ENCODE measurements at places on chromosomes 7 and 10. TPM values are rescaled to one million over a fixed set of nuclear protein-coding genes. Genes with fewer than 3 reads are reported as not detected.

AZGP1 gene
- polyA plus RNA-seq, result 110 TPM

BHLHA15 gene
- polyA plus RNA-seq, result 0.86 TPM

ADK gene
- 50.3 TPM for polyA plus RNA-seq

OGDHL gene
- polyA plus RNA-seq, result 0.89 TPM

STEAP1 gene
- 1.5 TPM for polyA plus RNA-seq

LRRC4 gene
- polyA plus RNA-seq, result 18.1 TPM

IMPDH1 gene
- polyA plus RNA-seq, result 49.4 TPM

DNA sequence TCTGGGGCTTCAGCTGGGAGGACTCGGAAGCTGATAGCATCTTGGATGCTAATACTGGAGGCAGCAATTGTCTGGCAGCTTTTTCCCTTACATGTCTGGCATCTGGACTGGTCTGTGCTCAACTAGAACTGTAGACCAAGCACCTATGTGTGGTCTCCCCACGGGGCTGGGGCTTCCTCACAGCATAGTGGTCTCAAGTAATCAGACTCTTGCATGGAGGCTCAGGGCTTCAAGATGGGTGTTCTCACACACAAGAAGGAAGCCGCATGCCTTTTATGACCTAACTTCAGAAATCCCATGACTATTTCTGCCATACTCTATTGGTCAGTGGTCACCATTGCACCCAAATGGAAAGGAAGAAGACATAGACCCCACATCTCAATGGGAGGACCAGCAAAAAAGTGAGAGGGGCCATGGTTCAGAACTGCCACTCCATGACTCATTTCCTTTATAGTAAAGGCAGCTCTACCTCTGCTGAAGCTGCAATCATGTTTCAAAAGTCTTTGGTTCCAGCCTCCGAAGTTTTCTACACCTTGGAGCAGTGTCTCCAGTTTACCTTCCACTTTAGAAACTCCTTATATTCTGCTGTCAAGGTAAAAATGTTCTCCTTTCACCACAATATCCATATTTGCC is 14.7 kb downstream of the AOC1 start:
- no peak overlapping the region for H3K27ac ChIP-seq
- H3K4me1 ChIP-seq, result no peaks in the 10 kb centered on the region
- no peaks in the 10 kb centered on the region for H3K36me3 ChIP-seq
- no peaks in the 10 kb centered on the region for H3K27me3 ChIP-seq
- no peak for DNase-seq
- no peak overlapping the region for H3K4me3 ChIP-seq

DNA sequence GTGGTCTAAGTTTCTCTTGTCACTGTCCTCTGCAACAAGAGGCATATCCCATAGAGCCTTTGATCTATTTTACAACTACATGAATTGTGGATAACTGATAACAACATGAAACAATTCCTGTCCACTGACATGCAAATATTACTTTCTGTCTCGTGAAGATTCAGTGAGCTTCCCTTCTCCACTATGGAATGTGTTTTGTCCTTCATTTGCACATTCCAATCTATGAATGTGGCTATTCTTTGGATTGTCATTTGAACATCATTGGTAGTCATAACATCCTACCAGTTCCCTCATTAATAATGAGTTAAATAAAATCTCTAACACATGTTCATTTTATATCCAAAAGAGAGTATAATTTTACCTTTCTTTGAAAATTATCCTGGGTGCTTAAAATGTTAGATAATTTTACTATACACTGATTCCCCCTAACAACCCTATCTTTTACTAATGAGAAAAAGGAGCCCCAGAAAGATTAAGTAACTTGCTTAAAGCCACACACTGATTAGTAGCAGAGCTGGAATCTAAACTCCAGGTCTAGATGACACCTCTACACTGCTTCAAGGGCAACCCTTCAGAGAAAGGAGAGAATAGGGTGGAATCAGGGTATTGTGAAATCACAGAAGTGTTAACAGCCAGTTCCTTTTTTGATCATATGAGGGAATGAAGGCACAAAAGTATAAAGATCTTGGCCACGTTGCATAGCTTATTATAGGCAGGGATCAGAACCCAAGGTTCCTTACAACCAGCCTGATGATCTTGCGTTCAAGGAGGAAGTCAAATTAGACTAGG is 39.1 kb downstream of the PDE1C start:
- H3K4me1 ChIP-seq, result no peaks in the 10 kb centered on the region
- no peaks in the 10 kb centered on the region for H3K36me3 ChIP-seq
- H3K27ac ChIP-seq, result no peak overlapping the region
- H3K27me3 ChIP-seq, result no peaks in the 10 kb centered on the region
- H3K4me3 ChIP-seq, result no peak overlapping the region

DNA sequence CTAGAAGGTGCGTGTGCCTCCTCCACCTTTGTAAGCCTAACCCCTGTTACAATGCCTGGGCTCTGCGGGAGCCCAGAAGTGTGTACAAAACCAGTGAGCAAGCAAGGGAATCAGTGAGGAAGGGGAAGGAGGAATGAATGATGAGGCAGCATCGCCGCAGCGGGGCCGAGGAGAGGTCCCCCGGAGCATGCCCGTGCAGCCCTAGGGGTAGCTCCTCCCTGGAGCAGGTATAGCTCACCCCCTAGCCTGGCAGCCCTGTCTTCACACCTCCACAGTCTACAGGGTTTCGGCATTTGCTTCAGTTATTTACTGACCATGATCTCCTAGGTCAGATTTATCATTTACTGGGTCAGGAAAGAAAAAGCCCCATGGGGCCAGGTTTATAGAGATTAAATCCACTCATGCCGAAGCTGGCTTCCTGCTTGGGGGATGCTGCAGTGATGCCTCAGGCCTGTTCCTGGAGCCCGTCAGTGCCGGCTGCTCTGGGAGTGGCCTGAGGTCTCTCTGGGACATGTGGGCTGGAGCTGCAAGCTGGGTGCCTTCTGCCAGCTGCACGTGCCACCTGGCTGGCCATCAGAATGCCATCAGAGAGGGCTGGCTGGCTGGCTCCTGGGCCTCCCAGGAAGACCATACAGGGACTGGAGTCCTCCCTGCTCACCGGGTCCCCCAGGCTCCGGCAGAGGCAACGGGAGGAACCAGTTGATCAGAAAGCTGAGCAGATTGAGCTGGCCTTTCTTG is 138.9 kb downstream of the GRK5 start:
- H3K27ac ChIP-seq, result no peak overlapping the region
- no peak for DNase-seq

DNA sequence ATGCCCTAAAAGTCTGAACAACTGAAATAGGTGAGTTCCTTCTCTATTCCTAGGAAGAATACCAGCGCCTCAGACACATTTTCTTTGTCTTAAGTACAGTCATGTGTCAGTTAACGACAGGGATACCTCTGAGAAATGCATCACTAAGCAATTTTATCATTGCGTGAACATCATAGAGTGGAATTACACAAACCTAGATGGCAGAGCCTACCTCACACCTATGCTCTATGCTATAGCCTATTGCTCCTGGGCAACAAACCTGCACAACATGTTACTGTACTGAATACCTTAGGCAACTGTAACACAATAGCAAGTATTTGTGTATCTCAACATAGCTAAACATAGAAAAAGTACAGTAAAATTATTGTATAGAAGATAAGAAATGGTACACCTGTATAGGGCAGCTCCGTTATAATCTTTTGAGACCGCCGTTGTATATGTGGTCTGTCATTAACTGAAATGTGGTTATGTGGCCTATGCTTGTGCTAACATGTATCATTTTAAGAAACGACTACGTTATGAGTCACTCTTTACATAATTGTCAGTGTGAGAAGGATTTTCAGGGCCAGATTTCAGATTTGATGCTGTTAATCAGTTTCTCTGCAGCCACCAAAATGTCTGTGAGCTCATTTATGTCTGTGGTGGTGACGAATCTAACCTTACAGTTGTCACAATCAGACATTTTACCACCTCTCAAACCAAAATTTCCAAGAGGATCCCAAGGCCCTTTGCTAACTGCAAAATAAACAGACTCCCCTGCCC is 66.1 kb upstream of the STK17A start:
- no peak overlapping the region for H3K4me3 ChIP-seq
- no peaks in the 10 kb centered on the region for H3K4me1 ChIP-seq
- no peaks in the 10 kb centered on the region for H3K27me3 ChIP-seq
- H3K36me3 ChIP-seq, result no peaks in the 10 kb centered on the region
- DNase-seq, result no peak

- H3K4me1 ChIP-seq, result no peaks in the 10 kb centered on the region
- no peak overlapping the region for H3K4me3 ChIP-seq
- H3K27ac ChIP-seq, result no peak overlapping the region
- no peaks in the 10 kb centered on the region for H3K36me3 ChIP-seq
- no peaks in the 10 kb centered on the region for H3K27me3 ChIP-seq
- DNase-seq, result peak; percentile 79
Observed at GRCh38 chr10:82378146-82378545, 503.2 kb downstream of the NRG3 start.

GRCh38 chr10:72085864-72086465 is 2.4 kb downstream of the SPOCK2 start:
- DNase-seq, result no peak
- H3K27me3 ChIP-seq, result peaks cover 43% of the 10 kb centered on the region
- H3K4me1 ChIP-seq, result peaks cover 30% of the 10 kb centered on the region
- H3K27ac ChIP-seq, result peak overlapping the region; percentile 78

DNA sequence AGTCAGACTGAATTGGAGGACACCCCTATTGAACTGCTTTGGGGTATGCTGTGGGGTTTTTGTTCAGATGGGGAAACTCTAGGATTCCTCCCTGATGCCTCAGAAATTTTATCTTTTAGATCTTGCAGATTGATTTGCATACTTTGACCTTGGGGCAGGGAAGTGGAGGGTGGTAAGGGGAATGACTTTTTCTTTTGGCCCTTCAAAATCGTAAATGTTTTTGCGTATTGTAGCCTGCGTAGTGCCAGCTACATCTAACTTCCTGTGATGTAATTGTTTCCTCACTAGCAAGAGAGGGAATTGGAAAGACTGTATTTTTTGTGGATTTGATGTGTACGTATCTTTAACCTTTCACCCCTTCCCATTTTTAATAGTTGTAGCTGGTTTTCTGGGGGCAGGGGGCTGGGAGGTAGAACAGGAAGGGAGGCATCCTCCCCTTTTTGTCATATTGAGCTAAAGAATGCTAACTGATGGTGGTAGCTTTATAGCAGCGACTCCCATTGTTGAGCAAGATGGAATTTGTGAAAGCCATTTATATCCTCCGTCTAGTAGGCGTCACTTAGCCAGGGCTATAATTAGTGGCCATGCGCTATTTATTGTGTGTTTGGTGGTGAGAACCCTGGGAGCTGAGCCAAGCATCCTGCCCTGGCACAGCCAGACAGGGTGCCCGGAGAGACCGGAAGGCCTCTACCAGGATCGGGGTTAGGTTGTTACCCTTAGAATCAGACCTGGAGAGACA is 11.3 kb downstream of the DUSP5 start:
- H3K4me3 ChIP-seq, result no peak overlapping the region
- no peak overlapping the region for H3K27ac ChIP-seq
- DNase-seq, result no peak
- H3K4me1 ChIP-seq, result peaks cover 71% of the 10 kb centered on the region

DNA sequence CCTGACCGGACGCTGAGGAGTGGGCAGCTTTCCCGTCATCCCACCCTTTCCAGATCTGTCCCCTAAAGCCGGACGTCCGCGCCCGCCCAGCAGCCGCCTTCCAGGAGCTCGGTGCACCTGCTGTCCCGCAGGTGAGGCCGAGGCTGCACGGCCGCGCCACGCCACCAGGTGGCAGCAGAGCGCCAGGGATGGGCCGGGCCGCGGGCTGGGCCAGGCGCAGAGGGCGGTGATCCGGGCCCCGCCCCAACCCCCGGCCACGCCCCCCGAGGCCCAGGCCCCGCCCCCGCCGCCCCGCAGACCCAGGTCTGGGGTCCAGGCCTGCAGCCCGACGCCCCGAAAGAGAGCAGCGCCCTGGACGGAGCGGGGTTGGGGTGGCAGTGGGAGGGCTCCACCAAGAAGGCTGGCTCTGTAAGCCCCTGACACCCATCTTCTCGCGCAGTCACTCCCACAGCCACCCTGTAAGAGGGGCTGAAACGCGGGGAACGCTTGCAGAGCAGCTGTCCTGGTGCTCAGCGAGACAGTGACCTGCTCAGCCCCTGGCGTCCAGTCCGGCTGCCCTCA is 32.2 kb downstream of the FOXL3 start:
- H3K4me3 ChIP-seq, result no peak overlapping the region
- no peaks in the 10 kb centered on the region for H3K36me3 ChIP-seq
- H3K4me1 ChIP-seq, result no peaks in the 10 kb centered on the region
- no peaks in the 10 kb centered on the region for H3K27me3 ChIP-seq
- peak; percentile 72 for DNase-seq

DNA sequence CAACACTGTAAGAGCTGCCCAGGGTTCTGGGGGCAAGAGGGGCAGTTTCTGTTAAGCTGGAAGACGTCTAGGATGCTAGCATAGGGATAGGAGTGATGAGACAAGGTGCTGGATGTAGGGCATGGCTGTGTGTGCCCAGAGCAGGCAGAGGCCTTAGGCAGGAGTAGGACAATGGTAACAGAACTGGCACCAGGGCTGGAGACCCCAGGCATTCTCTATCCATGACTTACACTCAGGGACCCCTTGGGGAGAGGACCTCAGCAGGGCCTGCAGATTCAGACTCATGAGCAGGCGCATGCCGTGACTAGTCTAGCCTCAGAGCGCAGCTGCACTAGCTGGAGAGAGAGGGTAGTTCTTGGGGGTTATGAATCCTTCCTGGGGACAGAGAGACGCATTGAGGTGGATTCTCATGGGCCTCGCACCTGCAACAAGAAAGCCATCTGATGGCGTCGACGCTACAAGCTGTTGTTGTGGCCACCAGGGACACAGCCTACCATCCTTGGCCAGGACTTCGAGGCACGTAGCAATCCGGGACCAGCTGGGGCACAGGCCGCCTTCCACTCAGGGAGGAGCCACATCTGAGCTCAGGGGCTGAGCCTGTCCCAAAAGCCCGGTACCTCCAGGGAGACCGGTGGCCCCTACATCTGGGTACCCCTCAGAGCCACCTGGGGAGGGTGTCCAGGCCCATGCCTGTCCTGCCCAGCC is 474.1 kb downstream of the PTPRN2 start:
- H3K4me1 ChIP-seq, result no peaks in the 10 kb centered on the region
- no peak overlapping the region for H3K27ac ChIP-seq
- no peak overlapping the region for H3K4me3 ChIP-seq
- peak; percentile 57 for DNase-seq
- no peaks in the 10 kb centered on the region for H3K27me3 ChIP-seq

GRCh38 chr10:290026-290725 is 154.9 kb downstream of the ZMYND11 start:
- H3K36me3 ChIP-seq, result peaks cover 4% of the 10 kb centered on the region
- H3K4me1 ChIP-seq, result no peaks in the 10 kb centered on the region
- DNase-seq, result no peak
- H3K27ac ChIP-seq, result no peak overlapping the region
- no peaks in the 10 kb centered on the region for H3K27me3 ChIP-seq

DNA sequence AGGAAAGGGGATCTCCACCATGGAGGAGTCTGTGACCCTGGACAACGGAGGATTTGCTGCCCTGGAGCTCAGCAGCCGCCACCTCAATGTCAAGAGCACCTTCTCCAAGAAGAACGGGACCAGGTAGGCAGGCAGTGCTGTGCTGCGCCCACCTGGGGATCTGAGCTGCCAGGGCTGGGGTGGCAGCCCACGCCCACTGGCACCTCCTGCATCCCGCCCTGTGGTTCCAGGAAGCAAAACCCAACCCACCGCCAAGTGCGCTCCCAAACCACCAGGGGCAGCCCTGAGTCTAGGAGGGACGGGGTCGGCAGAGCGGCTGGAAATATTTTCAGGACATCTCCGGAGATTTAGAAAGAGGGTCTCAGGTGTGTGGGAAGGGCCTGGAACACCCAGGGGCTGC is 440.3 kb upstream of the FOXK1 start:
- H3K27ac ChIP-seq, result no peak overlapping the region
- no peak for DNase-seq
- no peaks in the 10 kb centered on the region for H3K36me3 ChIP-seq
- H3K27me3 ChIP-seq, result no peaks in the 10 kb centered on the region

Measured in left lung (tissue), 14 donors.